Kasumi-1 (cell line): ENCODE measurements at places on chromosomes 5 and 9.

DNA sequence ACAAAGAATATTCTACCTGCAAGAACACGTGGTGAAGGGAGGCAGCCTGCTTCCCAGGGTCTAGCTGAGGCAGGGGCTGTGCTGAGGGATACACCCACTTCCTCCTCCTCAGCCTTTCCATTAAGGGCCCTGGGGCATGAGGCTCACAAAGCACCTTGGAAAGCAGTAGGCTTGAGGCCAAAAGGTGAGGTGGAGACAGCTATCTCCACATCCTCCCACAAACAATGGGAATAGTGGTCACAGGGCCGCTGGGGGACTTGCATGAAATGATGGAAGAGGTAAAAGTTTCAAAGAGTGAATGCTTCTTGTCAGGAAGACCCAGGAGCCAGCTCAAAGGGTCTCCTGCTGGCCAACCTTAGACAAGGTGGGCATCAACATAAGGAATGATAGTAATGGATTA, 207.9 kb downstream of the CDK5RAP2 start:
- no peak for DNase-seq

- DNase-seq: no peak
These were observed 16.2 kb downstream of the GPX3 start for GRCh38 chr5:151036556-151036955.

DNA sequence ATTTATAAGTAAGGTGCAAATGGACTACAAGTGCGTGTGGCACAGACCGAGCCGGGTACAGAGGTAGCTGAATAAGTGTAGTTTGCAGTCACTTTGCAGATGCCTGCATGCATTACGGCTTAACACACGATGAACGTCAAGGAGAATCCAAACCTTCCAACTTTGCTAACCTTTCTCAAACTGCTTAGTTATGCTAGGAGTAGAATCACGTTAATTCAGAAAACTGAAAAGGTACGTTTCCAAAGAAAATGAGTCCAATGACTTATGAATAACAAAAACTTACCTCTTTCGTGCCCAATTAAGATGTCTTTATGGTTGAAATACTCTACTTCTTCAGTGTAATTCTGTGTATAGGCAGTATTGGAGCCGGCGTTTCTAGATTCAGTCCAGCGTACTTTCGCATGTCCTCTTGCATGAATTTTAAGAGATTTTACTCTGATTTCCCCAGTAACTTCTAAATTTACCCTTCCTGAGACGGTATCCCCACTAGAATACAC, 539 bp downstream of the ARRDC3 start:
- DNase-seq: peak; percentile 63

- no peak for DNase-seq
These were observed 15.9 kb upstream of the C5orf63 start for GRCh38 chr5:127089191-127089590.

DNA sequence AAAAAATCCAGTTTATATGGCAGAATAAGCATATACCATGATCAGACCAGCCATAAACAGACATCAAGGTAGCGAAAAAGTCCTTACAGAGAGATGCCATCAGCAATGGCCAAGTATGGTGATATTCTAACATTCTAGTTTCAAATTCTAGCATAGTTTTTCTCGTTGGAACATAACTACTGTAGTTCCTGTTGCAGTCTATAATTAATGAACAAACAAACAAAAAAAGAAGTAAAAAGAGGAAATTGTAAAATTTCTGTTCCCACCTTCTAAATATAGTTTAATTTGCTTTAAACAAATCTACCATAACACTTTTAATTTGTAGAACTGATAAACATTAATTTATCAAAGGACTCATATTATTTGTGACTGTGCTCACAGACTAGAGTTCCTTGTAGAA, 9.9 kb upstream of the CD180 start:
- DNase-seq: no peak

GRCh38 chr5:154476354-154477205, 1.4 kb downstream of the HAND1 start:
- DNase-seq: no peak

- DNase-seq: no peak
These were observed 47.4 kb upstream of the FAM120AOS start for GRCh38 chr9:93500571-93501298.

- DNase-seq: no peak
These were observed 6.8 kb downstream of the AUH start for GRCh38 chr9:91354881-91355280.

- DNase-seq: no peak
These were observed 109.1 kb upstream of the RPS23 start for GRCh38 chr5:82387001-82387818.

DNA sequence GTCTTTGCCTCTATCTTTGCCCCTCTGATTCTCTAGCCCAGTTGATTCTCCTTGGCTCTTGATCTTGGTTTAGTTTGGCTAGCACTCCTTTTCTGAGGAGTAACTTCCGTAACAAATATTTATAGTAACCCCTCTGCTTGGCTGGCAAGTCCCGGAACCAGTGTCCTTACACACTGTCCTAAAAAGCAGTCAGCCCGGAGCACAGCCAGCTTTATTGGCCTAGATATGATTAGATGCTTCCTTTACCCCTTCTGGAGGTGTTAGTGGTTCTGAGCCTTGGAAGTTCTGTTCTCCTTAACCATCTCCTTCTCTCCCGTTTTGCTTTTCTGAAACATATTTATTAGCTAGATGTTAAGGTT, 17.0 kb upstream of the MSMP start:
- DNase-seq: no peak

DNA sequence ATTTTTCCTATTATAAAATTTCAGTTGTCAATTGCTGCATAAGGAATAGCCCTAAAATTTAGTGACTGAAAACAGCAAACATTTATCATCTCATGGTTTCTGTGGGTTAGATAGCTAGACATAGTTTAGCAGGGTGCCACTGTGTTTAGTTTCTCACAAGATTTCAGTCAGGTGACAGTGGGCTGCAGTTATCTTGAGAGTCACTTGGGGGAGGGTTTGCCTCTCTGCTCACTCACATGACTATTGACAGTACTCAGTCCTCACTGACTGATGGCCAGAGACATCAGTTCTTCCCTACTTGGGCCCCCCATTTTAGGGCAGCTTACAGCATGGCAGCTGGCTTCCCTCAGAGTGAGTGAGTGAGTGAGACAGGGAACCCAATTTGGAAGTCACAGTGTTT, 42.0 kb downstream of the PBX3 start:
- no peak for DNase-seq

DNA sequence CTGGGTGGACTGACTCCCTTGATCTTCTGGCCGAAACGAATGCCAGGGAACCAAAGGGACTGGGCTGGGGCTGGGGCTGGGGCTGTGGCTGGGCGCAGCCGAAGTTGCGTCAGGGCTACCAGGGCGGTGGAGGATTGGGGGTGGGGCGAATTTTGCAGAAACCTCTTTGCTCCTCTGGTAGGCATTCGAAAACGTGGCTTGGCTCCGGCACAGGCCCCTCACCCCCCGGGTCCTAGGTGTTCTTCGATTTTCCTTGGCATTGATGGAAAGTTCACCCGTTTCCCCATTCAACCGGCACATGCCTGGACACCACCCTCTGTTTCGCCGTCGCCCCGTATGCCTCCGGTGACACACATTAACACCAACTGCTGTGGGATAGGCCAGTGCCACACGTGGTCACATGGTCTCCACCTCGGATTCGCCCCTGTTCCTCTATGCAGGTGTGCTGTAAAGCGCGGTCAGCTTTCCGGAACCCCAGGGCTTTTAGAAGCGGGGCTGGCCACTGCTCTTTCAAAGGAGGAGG, 477.1 kb downstream of the SPATA31A7 start:
- no peak for DNase-seq

DNA sequence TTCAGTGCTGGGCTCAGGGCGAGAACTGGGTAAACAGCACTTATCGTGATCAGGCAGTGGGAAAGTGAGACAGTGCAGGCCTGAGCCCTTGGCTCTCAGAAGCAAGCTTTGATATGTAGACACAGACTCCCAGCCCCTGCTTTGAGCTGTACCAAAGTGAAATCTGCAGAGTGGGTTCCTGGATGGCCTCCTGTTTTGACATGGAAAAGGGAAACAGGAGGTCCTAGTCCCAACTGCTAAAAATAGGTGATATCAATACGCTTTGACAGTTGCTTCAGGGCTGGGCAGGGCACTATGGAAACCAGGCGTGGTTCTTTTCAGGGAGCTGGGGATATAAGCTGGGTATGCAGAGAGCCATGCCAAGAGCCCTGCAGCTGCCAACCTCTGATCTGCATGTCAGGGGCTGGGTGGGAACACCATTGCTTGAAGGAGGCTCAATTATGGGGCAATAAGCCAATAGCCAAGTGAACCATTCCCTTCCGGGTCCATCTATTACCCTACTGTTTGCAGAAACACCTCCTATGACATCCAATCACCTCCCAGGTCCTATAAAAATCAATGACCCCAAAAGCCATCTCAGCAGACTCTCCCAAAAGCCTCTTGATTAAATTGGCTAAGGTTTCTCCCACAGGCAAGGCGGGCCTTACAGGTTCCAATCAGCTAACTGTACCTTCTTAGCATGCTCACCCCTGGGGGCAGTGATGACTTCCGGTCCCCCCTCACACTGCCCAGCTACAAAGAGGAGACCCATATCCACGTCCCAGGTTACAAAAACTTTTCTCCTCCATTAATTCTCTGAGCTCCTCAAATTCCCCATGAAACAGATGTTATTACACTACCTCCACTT, 45.8 kb downstream of the EPB41L4B start:
- DNase-seq: no peak

- DNase-seq: no peak
These were observed 141.8 kb upstream of the MAST4 start for GRCh38 chr5:66454186-66455078.

- DNase-seq: no peak
These were observed 58.1 kb upstream of the KLF9 start for GRCh38 chr9:70472268-70473249.
